Stomach (tissue), 19 donors: ENCODE measurements at places on chromosomes 13 and 19. TPM values are rescaled to one million over a fixed set of nuclear protein-coding genes. Genes with fewer than 3 reads are reported as not detected.
A peak's percentile ranks its signal among the peaks of the same experiment; 100 is the strongest.

GRCh38 chr13:39688278-39688677, 32.8 kb downstream of the COG6 start:
- H3K27ac ChIP-seq = no peak overlapping the region
- no peak for DNase-seq
- H3K36me3 ChIP-seq = peaks cover 25% of the 10 kb centered on the region
- no peak overlapping the region for H3K4me3 ChIP-seq
- no peaks in the 10 kb centered on the region for H3K27me3 ChIP-seq

Gene PDX1
- not detected for total RNA-seq

GRCh38 chr19:12140545-12141404, 625 bp upstream of the ZNF20 start:
- DNase-seq = peak; percentile 92
- peaks cover 31% of the 10 kb centered on the region for H3K36me3 ChIP-seq
- H3K27me3 ChIP-seq = no peaks in the 10 kb centered on the region
- H3K4me3 ChIP-seq = peak overlapping the region; percentile 94
- peak overlapping the region; percentile 80 for H3K27ac ChIP-seq
- peaks cover 26% of the 10 kb centered on the region for H3K4me1 ChIP-seq

GRCh38 chr19:44869733-44870470, 21.2 kb upstream of the TOMM40 start:
- no peak for DNase-seq
- peak overlapping the region; percentile 64 for H3K27ac ChIP-seq
- peaks cover 86% of the 10 kb centered on the region for H3K36me3 ChIP-seq
- peaks cover 44% of the 10 kb centered on the region for H3K4me1 ChIP-seq
- H3K27me3 ChIP-seq = no peaks in the 10 kb centered on the region

- H3K27ac ChIP-seq = no peak overlapping the region
- peak; percentile 28 for DNase-seq
- peaks cover 37% of the 10 kb centered on the region for H3K27me3 ChIP-seq
- no peak overlapping the region for H3K4me3 ChIP-seq
Measured at GRCh38 chr19:48506138-48506733, 5.4 kb downstream of the LMTK3 start.

DNA sequence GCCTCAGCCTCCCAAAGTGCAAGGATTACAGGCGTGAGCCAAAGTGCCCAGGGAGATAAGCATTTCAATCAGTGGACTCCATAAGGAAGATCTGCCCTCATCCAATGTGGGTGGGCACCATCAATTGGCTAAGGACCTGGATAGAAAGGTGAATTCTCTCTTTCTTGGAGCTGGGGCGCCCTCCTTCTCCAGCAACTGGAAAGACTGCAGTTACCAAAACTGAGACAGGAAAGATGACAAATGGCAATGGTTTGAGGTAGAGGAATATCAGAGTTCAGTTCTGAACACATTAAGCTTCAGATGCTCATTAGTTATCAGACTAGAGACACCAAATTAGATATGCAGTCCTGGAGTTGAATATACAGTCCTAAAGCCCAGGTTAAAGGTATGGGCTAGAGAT, 10.5 kb upstream of the ELF1 start:
- no peak overlapping the region for H3K4me3 ChIP-seq
- H3K27ac ChIP-seq = no peak overlapping the region
- no peaks in the 10 kb centered on the region for H3K36me3 ChIP-seq
- peaks cover 78% of the 10 kb centered on the region for H3K4me1 ChIP-seq

- peaks cover 6% of the 10 kb centered on the region for H3K4me1 ChIP-seq
- H3K4me3 ChIP-seq = no peak overlapping the region
- no peaks in the 10 kb centered on the region for H3K36me3 ChIP-seq
- H3K27ac ChIP-seq = no peak overlapping the region
- DNase-seq = peak; percentile 59
- H3K27me3 ChIP-seq = peaks cover 82% of the 10 kb centered on the region
Measured at GRCh38 chr13:99909836-99910619, 61.5 kb downstream of the ZIC5 start.

DNA sequence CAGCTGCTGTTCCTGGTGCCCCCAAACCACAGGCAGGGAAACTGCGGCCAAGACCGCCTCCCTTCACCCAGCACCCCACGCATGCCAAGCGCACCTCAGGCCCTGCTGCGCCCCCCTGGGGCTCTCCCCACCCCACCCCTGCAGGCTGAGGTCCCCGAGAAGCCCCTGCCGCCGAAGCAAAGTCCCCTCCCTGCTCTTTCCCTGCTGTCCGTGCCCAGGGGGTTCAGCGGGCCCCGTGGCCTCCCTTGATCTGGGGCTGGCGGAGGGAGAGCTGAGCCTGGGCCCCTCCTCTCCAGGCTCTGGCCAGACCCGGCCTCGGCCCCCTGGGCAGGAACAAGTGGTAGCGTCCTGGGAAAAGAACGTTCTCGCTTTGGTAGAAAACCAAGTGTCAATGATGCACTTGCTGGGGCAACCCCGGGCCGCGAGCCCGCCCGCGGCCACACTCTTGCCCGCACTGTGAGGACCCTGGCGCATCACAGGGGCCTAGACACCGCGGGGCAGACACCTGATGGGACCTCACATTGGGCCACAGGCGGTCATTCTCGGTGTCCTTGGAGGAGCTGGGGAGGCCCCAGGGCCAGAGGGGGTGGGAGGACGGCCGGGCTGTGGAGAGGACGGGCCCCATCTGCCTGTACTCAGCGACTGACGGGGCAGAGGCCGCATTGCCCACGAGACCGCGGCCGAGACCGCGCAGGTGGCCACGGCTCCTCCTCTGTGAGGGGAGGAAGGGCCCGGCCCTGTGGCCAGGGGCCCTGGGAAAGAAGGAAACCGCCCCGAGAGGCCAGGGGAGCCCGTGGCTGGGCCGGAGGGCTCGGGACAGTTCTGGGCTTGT, 29.0 kb downstream of the GPX4 start:
- peak overlapping the region; percentile 72 for H3K4me3 ChIP-seq
- peaks cover 6% of the 10 kb centered on the region for H3K36me3 ChIP-seq
- peak overlapping the region; percentile 97 for H3K27ac ChIP-seq
- peaks cover 85% of the 10 kb centered on the region for H3K4me1 ChIP-seq

- H3K4me1 ChIP-seq = no peaks in the 10 kb centered on the region
- no peak overlapping the region for H3K27ac ChIP-seq
- no peak for DNase-seq
- H3K36me3 ChIP-seq = no peaks in the 10 kb centered on the region
- no peak overlapping the region for H3K4me3 ChIP-seq
Measured at GRCh38 chr13:25719666-25720065, 332.1 kb downstream of the SHISA2 start.

GRCh38 chr19:9498183-9498902, at the start of gene ZNF560:
Gene ZNF560 (minus strand): TSS chr19:9498616. CDS start chr19:9475313, 23,303 bp downstream.
- DNase-seq = no peak
- H3K4me1 ChIP-seq = no peaks in the 10 kb centered on the region
- no peaks in the 10 kb centered on the region for H3K27me3 ChIP-seq
- H3K27ac ChIP-seq = no peak within 1 kb of the TSS

GRCh38 chr13:47317356-47317755, 420.5 kb upstream of the HTR2A start:
- H3K4me3 ChIP-seq = no peak overlapping the region
- no peaks in the 10 kb centered on the region for H3K27me3 ChIP-seq
- H3K36me3 ChIP-seq = no peaks in the 10 kb centered on the region
- no peak for DNase-seq
- no peak overlapping the region for H3K27ac ChIP-seq
- no peaks in the 10 kb centered on the region for H3K4me1 ChIP-seq

DNA sequence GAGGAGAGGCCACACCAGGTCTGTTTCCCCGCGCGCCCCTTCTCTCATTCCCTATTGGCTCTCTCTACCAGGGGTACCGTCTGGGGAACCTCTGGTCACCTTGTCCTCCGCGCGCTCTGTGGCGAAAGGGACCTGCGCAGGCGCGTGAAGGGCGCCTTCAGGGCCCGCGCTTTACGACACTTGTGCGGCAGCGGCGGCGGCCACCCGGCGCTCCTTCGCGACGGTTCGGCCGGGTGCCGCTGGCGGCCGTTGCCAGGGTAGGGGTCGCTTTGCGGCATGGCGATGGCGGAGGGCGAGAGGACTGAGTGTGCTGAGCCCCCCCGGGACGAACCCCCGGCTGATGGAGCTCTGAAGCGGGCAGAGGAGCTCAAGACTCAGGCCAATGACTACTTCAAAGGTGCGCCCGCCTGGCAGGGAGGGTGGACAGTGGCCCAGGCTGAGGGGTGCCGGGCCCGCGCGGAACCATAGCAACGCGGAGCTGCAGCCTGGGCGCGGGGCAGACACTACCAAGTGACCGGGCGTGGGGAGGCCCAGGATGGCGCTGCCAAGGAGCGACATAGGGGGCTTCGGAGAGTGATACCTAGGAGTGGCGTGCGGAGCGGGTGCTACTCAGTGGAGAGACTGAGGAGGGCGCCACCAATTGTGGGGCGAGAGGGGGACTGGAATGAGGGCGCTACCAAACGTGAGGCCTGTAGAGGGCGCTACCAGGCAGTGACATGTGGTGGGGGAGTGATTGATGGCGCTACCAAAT, at the start of gene PPP5C:
PPP5C (plus strand) TSS at position 267 of the 751 bp plus-strand sequence; CDS start at position 277, 10 bp downstream.
- DNase-seq = peak; percentile 98
- peak within 1 kb of the TSS; percentile 97 for H3K4me3 ChIP-seq
- peaks cover 8% of the 10 kb centered on the region for H3K36me3 ChIP-seq
- peaks cover 61% of the 10 kb centered on the region for H3K4me1 ChIP-seq

Gene CPB2
- 0.37 TPM for total RNA-seq

GRCh38 chr19:41783612-41784011, 12.8 kb upstream of the CEACAM3 start:
- DNase-seq = no peak
- H3K36me3 ChIP-seq = no peaks in the 10 kb centered on the region
- H3K27ac ChIP-seq = no peak overlapping the region
- peaks cover 17% of the 10 kb centered on the region for H3K4me1 ChIP-seq

GRCh38 chr13:107233541-107233940, 665.6 kb upstream of the ARGLU1 start:
- H3K36me3 ChIP-seq = no peaks in the 10 kb centered on the region
- DNase-seq = no peak
- H3K27me3 ChIP-seq = no peaks in the 10 kb centered on the region

- H3K27me3 ChIP-seq = no peaks in the 10 kb centered on the region
- no peak overlapping the region for H3K27ac ChIP-seq
- no peak for DNase-seq
Measured at GRCh38 chr13:88802886-88803285, 1131.7 kb downstream of the SLITRK5 start.

GRCh38 chr13:24693862-24694471, 13.8 kb downstream of the ATP12A start:
- H3K4me3 ChIP-seq = no peak overlapping the region
- DNase-seq = peak; percentile 81
- peaks cover 5% of the 10 kb centered on the region for H3K4me1 ChIP-seq
- no peak overlapping the region for H3K27ac ChIP-seq
